ENCODE measurements at places on chromosomes 7 and 10. TPM values are rescaled to one million over a fixed set of nuclear protein-coding genes. Genes with fewer than 3 reads are reported as not detected.

The AKR1D1 gene
- not detected for total RNA-seq

The ADIRF gene
- not detected for total RNA-seq

The ATRNL1 gene
- total RNA-seq = 35.9 TPM

The SLC16A9 gene
- total RNA-seq = 1.2 TPM

The ANKRD61 gene
- not detected for total RNA-seq

The ADRA2A gene
- total RNA-seq = 0.32 TPM

The DNMBP gene
- total RNA-seq = 9.5 TPM

The GRID2IP gene
- 0.66 TPM for total RNA-seq

The ITIH2 gene
- not detected for total RNA-seq

The SEMA3D gene
- 13.6 TPM for total RNA-seq

The BZW2 gene
- 86.7 TPM for total RNA-seq

The AIFM2 gene
- total RNA-seq = 0.74 TPM

The CCM2 gene
- 92.6 TPM for total RNA-seq

The PRR15 gene
- not detected for total RNA-seq

The ZCWPW1 gene
- 1.8 TPM for total RNA-seq

The OR6B1 gene
- total RNA-seq = not detected

The RPEL1 gene
- not detected for total RNA-seq

The EBF3 gene
- 544 TPM for total RNA-seq
